ENCODE measurements at places on chromosomes 2 and 18.

DNA sequence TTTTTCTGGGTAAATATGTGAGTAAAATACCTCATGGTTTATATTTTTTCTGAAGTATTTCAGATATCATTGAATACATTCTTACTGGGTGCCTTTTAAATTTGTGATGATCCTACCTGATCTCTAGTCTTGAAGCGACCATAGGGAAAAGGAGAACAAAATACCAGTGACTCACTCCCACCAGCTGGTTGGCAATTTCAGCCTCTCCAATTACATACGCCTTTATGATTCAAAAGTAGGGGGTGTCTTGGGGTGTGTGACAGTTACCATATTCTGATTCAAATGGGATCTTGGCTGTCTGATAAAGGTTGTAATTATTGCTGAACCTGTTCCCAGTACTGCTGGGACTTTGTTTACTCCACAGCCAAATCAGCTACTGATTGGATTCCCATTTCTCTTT is 175.9 kb upstream of the NXPH2 start:
- DNase-seq = no peak

DNA sequence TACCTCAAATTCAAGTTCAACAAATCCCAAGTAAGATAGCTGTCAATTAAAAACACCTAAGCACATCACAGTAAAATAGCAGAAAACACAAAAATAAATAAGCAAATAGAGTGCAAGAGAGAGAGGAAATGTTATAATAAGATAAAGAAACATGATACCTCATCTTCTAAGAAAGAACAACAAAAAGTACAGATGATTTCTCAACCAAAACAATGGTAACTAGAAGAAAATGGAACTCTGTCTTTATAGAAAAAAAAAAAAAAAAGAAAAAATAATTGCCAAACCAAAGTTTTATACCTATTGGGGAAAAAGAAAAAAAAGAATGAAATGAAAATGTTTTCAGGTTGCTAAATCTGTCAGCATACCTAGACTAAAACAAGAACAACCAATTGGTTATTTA is 1253.5 kb upstream of the CDH2 start:
- no peak for DNase-seq

DNA sequence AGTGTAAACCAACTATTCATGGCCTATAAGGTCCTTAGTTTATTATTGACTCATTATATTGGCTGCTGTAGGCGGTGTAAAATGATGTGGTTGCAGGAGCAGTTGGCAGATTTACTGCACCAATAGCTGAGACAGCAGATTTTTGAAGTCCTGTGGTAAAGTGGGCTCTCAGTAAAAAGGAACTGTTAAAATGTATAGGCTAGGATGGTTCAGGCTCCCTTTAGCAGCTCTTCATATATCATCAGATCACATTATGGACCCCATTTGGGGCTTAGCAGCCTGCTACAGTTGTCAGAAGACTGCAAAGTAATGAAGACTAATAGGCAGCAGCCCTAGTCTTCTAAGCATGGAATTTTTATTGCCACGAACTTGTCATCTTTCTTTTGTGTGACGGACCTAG is 27.8 kb downstream of the MTX2 start:
- no peak for DNase-seq

DNA sequence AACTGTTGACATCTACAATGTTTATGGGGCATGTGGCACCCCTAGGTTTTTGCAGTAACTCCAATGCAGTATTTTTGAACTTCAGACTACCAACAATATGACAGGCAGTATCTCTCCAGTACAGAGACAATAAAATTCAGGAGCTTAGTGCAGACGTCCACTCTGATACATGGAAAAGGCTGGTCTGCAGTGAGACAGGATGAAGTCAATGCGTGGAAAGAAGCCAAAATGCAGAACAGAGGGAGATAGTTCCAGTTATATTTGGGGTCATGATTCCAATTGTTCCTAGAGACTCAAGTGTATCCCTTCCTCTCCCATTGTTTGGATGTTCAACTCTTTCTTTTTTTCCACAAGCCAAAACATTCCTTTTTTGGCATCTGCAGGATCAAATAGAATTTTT is 18.7 kb upstream of the SMAD2 start:
- DNase-seq = no peak

Data from pulmonary artery endothelial cell (primary cell).